Effector memory CD8-positive, alpha-beta T cell (primary cell): ENCODE measurements at places on chromosomes 2 and 18.

DNA sequence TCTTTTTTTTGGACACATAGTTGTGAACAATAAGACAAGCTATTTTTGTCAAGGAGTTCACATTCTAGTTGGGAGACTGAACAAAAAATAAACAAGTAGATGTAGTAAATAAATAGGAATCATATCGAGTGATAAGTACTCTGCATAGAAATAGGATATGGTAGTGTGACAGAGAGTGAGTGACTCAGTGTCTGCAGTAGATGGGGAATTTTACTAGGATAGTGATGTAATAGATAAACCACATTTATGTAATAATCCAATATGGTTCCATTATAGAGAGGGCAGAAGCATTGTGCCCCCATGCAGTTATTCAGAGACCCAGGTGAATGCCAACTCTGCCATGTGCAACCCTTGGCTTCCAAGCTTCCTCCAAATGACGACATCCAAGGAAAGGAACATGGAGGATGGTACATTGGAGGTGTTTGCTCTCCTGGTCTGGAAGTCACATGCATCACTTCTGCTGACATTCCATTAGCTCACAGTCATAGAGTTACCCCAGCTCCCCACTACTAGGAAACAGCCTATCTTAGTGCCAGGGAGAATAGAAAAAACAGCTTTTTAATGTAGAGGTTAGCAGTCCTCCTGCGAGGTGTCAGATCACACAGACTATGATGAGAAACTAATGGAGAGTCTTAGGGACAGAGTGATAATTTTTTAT is 595.4 kb downstream of the NYAP2 start:
- no peak for DNase-seq

- DNase-seq: no peak
These were observed 304.5 kb downstream of the ZNF521 start for GRCh38 chr18:25047421-25047820.

DNA sequence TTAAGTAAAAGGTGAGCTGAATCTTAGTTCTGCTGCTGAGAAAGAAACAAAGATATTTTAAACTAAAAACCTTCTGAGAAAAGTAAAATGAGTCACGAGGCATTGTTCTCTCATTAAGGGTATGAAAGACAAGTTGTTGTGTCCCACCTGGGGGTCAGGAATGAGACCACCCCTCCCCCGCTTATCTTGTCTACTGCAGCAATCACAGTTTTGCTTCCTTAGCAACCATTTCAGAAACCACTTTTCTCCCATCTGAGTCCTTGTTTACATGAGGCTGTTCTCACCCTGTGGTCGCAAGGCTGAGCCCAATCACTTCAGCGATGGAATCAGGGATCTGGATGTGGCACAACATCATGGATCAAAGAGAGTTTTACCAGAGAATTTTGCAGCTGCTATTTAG is 377.6 kb upstream of the NETO1 start:
- no peak for DNase-seq

- DNase-seq: no peak
These were observed 132.8 kb upstream of the CYRIA start for GRCh38 chr2:16798472-16798871.

- no peak for DNase-seq
These were observed 125.8 kb upstream of the RASGRP3 start for GRCh38 chr2:33350632-33351031.

- no peak for DNase-seq
These were observed 481 bp downstream of the DCDC2C start for GRCh38 chr2:3703757-3704355.

DNA sequence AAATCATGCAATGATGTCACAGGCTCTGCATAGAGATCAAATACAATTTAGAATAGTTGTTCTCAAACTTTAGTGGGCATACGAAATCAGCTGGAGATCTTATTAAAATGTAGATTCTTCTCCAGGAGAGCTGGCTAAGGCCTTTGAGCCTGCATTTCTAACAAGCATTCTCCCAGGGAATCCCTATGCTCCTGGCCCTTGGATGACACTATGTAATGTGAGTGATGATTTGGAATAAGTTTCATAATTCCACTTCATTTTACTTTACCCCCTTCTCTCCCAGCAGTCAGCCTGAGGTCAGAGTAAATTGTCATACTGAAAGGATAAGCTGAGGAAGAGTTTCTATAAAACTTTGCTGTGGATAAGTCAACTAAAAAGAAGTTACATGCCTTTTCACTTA is 189.1 kb downstream of the UBE2E3 start:
- DNase-seq: no peak

DNA sequence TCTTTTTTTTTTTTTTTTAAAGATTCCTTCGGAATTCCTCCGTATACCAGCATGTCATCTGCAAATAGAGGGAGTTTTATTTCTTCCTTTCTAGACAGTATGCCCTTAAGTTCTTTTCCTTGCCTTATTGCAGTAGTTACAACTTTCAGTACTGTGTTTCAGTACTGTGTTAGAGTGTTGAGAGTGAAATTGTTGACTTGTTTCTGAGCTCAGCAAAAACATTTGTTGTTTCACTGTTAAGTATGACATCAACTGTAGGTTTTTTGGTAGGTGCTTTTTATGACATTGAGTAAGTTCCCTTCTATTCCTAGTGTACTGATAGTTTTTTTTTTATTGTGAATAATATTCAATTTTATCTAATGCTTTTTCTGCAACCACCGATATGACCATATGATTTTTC is 43.9 kb downstream of the ACVR2A start:
- no peak for DNase-seq
